ENCODE measurements at places on chromosomes 13 and 19. TPM values are rescaled to one million over a fixed set of nuclear protein-coding genes. Genes with fewer than 3 reads are reported as not detected.

NLRP4 gene
- not detected for total RNA-seq

GRCh38 chr13:49183672-49184325, 36.3 kb upstream of the MLNR start:
- no peak for DNase-seq
- H3K4me3 ChIP-seq: no peak overlapping the region
- peaks cover 35% of the 10 kb centered on the region for H3K36me3 ChIP-seq
- H3K27me3 ChIP-seq: no peaks in the 10 kb centered on the region

- peaks cover 13% of the 10 kb centered on the region for H3K4me1 ChIP-seq
- DNase-seq: no peak
- H3K27me3 ChIP-seq: no peaks in the 10 kb centered on the region
- H3K4me3 ChIP-seq: no peak overlapping the region
- no peak overlapping the region for H3K27ac ChIP-seq
Observed at GRCh38 chr13:97338571-97338970, 95.4 kb upstream of the RAP2A start.

- peaks cover 27% of the 10 kb centered on the region for H3K4me1 ChIP-seq
- H3K36me3 ChIP-seq: no peaks in the 10 kb centered on the region
- H3K4me3 ChIP-seq: no peak overlapping the region
- H3K27me3 ChIP-seq: peaks cover 86% of the 10 kb centered on the region
- no peak overlapping the region for H3K27ac ChIP-seq
- DNase-seq: no peak
Observed at GRCh38 chr19:49437231-49437630, 4.1 kb downstream of the SLC17A7 start.

DNA sequence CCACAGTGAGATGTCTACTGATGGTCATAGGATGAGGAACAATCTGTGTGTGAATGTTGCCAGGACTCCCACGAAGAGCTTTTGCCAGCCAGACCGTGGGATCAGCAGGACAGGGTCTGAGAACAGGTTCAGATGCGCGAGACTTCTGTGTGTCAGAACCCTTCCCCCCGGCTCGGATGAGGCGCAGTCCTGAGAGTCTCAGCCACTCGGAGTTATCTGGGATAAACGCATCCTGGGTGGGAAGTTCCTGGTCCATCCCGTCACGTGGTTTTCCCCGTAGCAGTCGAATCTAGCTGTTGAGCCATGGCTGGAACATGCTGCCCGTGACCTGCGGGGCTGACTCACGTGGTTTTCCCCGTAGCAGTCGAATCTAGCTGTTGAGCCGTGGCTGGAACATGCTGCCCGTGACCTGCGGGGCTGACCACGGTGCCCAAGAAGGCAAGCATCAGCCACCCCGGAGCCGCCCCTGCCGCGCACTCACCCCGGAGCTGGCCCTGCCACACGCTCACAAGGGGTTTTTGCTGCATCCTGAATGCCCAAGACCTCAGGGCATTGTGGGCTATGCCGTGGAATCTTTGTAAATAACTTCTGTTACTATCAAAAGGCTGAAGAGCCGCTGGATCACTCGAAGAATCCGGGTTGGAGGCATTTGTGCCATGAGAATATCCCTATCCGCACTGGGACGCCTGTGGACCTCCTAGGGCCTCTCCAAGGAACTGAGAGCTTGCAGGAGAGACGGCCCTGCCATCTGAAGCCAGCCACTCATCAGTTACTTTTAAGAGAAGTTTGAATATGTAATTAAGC, 130.8 kb upstream of the MCF2L start:
- H3K27me3 ChIP-seq: no peaks in the 10 kb centered on the region
- no peak overlapping the region for H3K4me3 ChIP-seq
- no peaks in the 10 kb centered on the region for H3K4me1 ChIP-seq
- H3K27ac ChIP-seq: no peak overlapping the region
- H3K36me3 ChIP-seq: peaks cover 33% of the 10 kb centered on the region

GRCh38 chr13:110209950-110210603, 96.9 kb downstream of the COL4A1 start:
- no peaks in the 10 kb centered on the region for H3K4me1 ChIP-seq
- no peak for DNase-seq
- H3K36me3 ChIP-seq: no peaks in the 10 kb centered on the region
- peaks cover 8% of the 10 kb centered on the region for H3K27me3 ChIP-seq
- no peak overlapping the region for H3K4me3 ChIP-seq

- no peaks in the 10 kb centered on the region for H3K36me3 ChIP-seq
- H3K27ac ChIP-seq: no peak overlapping the region
- no peak for DNase-seq
- H3K27me3 ChIP-seq: no peaks in the 10 kb centered on the region
- peaks cover 14% of the 10 kb centered on the region for H3K4me1 ChIP-seq
Observed at GRCh38 chr13:100438059-100438788, 150.4 kb downstream of the GGACT start.
